ENCODE measurements at places on chromosomes 1 and 21.

DNA sequence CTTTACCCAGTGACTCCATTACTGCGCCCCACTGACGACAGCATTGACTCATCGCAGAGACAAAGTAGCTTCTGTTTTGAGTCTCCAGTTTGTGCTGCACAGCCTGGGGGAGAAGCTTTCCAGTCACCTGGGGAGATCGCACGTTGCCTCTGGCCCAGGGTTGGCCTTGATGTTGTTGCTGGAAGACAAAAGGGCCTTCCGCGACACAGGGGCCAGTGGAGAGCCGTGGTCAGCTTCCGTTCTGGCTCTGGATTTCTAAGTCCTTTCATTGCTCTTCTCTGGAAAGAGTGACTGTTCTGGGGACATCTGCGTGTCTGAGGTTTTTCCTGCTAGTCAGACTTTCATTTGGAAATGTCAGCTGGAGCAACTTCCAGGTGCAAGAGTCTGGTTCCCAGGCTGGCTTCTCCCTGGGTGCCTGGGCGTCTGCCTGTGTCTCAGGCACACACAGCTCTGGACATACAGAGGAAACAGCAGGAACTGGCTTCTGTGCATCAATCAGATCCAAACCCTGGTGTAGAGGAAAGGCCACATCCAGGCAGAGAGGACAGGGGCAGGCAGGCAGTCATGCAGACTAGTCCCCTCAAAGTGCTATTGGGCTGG is 257.0 kb downstream of the SIPA1L2 start:
- no peak for DNase-seq

DNA sequence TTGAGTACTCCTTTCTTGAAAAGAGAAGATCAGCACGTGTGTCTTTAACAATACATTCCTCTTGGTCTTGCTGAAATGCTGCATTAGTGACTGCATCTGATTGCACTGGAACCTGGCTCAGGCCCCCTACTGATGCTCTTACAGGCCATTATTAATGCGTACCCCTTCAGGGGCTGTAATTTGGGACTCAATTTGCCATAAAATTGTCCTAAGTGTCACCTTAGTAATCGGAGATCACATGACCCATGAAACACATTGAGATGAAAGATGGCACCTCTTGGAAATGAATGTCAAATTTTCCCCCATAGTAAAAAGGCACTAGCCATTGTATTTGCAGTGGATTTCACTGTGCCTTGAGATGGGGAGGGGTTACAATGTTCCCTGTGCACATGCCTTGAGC is 563.3 kb downstream of the KIF26B start:
- no peak for DNase-seq

GRCh38 chr21:41630917-41631316 is 123.0 kb upstream of the TMPRSS2 start:
- no peak for DNase-seq

- DNase-seq = no peak
Measured at GRCh38 chr1:162388615-162389014, 7.1 kb downstream of the C1orf226 start.

DNA sequence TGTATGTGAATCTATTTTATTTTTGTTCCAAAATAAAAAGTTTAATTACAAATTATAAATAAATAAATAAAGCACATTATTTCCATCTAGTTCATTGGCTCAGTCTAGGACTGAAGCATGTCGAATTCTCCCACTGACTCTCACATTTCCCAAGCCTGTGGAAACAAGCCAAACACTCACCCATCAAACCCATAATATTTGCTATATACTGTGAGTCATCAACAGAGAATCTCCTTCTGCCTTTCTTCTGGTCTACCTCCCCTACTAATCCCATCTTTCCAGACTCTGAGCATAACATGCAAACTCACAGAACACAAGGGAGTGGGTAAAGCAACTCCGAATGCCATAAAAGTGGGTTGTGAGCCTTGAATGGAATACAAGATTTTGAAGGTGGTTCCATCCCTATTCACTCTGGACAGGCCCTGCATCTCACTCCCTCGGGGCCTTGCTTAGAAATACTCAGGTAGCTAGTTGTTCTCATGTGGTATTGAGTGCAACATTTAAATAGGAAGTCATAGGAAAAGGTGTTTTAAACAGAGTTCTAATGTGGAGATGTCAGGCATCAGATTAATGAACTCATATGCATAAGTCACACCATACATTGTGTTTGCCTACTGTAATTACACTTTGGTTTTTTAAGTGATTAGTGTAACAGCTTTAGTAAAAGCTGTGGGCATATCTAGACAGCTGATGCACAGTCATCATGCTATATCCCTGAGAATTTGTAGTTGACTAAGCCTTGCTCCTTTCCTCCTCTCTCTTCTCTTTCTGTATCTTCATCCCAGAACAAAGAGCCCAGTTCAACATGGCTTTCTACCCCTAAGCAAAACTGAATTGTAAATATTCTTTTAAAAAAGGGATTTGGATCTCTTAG is 47.0 kb downstream of the F5 start:
- no peak for DNase-seq

DNA sequence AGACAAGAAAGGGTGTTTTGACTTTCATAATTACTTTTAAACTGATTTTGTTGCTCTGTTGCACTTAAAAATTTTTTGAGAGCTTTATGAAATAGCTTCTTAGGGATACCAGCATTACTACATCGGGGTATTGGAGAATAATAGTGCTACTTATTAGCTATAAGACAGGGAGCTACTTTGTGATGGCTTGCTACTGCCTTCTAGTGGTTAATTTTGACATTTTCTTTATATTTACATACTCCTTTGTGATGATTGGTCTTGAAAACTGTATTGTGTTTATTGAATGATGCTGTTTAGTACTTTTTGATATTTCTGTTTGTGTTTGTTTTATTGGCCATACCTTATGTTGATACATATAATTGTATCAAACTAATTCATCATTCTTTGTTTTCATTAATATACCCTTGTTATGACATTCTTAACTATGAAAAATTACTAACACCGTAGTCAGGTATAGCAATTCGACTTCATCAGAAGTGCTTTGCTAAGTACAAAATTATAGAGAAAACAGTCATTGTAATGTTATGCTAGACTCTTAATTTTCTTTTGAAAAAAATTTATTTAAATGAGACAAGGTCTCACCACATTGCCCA is 85.5 kb downstream of the CLIC4 start:
- DNase-seq = no peak
